Activated T-helper 2 cell treated with anti-CD3 and anti-CD28 coated beads, Interferon-gamma antibody, Interleukin-2, Interleukin-4, amounts not matched to agents 10 μg/mL and 5 μg/mL and 100 μg/mL, durations not matched to agents 14 hours and 24 hours and 36 hours (primary cell): ENCODE measurements at places on chromosomes 6 and 20. TPM values are rescaled to one million over a fixed set of nuclear protein-coding genes. Genes with fewer than 3 reads are reported as not detected.

FOXS1 gene
- total RNA-seq = not detected in 2 replicates

ADAM33 gene
- total RNA-seq = not detected in 2 replicates

PRPH2 gene
- not detected in 2 replicates for total RNA-seq

PSORS1C2 gene
- not detected in 2 replicates for total RNA-seq

FOXC1 gene
- total RNA-seq = 0.05 and 0.07 TPM in 2 replicates

TUBB2A gene
- 7.2 and 7.4 TPM in 2 replicates for total RNA-seq

LRRC73 gene
- total RNA-seq = 0.11 and 0.21 TPM in 2 replicates
